ENCODE measurements at places on chromosomes 12 and 14. TPM values are rescaled to one million over a fixed set of nuclear protein-coding genes. Genes with fewer than 3 reads are reported as not detected.

GRCh38 chr14:33370426-33370825, 431.7 kb downstream of the NPAS3 start:
- H3K27ac ChIP-seq = no peak overlapping the region
- no peaks in the 10 kb centered on the region for H3K27me3 ChIP-seq
- H3K4me1 ChIP-seq = no peaks in the 10 kb centered on the region

DNA sequence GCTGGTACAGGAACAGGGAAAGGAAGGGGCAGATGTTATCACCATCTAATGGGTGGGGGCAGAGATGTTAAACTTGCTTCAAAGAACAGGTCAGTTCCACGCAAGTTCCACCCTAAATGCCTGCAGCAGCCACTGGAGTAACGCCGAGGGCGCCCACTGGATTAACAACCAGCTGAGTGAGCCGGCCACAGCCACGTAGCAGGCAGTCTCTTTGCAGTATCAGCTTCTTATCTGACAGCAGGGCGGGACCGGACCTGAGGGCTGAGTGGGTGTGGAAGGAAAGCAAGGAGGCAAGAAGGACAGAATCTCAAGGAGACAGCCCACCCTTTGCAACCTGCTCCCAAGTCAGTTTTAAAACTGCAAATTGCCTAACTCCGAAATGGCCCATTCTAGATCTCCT, 38.4 kb upstream of the FOXN3 start:
- no peaks in the 10 kb centered on the region for H3K36me3 ChIP-seq
- H3K27ac ChIP-seq = no peak overlapping the region
- no peak for DNase-seq
- H3K4me1 ChIP-seq = peaks cover 7% of the 10 kb centered on the region

GRCh38 chr12:117790198-117790597, 178.6 kb downstream of the KSR2 start:
- H3K27ac ChIP-seq = no peak overlapping the region
- no peak overlapping the region for H3K4me3 ChIP-seq
- DNase-seq = no peak
- H3K27me3 ChIP-seq = no peaks in the 10 kb centered on the region
- no peaks in the 10 kb centered on the region for H3K36me3 ChIP-seq
- H3K4me1 ChIP-seq = no peaks in the 10 kb centered on the region

DNA sequence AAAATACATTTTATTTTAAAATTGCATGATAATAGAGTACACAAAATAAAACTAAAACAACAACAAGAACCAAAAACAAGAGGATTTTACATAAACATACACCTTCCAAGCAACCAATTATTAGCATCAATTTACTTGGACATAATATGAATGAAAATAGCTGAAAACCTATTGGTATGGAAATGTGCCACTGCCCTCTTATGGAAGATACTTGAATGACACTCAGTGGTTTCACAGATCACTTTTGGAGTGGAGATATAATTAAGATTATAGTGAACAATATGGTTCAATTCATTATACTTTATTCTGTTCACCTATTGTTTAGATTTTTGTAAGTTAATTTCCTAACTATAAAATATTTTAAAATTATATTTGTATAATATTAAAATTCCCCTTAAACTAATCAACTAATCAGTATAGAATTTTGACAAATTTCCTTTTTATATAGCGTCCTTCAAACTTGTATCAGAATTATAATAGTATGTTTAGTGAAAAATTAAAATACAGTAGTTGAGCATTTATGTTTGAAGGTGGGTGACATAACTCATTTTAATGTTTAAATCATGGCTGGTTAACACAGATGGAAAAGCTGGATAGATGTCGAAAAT, 70.1 kb downstream of the SLC6A15 start:
- H3K4me3 ChIP-seq = no peak overlapping the region
- H3K27me3 ChIP-seq = no peaks in the 10 kb centered on the region
- no peak overlapping the region for H3K27ac ChIP-seq

GRCh38 chr12:49057888-49058287, 2.7 kb downstream of the KMT2D start:
- no peaks in the 10 kb centered on the region for H3K27me3 ChIP-seq
- H3K27ac ChIP-seq = peak overlapping the region; percentile 70
- peaks cover 60% of the 10 kb centered on the region for H3K4me1 ChIP-seq
- peaks cover 8% of the 10 kb centered on the region for H3K36me3 ChIP-seq

GRCh38 chr12:47414511-47414910, 291.3 kb downstream of the RPAP3 start:
- DNase-seq = no peak
- peaks cover 3% of the 10 kb centered on the region for H3K36me3 ChIP-seq
- H3K4me1 ChIP-seq = peaks cover 79% of the 10 kb centered on the region
- no peak overlapping the region for H3K27ac ChIP-seq
- no peak overlapping the region for H3K4me3 ChIP-seq

DNA sequence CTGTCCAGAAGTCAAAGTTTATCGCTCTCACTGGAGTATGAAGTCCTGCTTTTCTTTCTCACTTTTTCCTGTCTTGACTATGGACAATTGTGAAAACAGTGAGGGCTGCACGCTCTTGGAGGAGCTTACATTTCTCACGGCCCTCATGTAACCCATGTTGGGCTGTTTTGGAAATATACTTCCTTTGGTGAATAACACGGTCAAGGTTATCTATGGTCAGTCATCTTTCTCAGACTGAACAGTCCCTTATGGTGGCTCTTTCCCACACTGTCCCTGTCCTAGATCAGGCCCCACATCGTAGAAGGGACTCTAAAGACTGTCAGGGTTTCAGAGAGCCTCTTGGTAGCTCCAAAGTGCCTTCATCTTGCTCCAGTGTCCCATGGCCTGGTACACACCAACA, 7.2 kb downstream of the CCDC92 start:
- no peak for DNase-seq
- H3K27ac ChIP-seq = no peak overlapping the region
- no peak overlapping the region for H3K4me3 ChIP-seq
- peaks cover 29% of the 10 kb centered on the region for H3K4me1 ChIP-seq
- H3K27me3 ChIP-seq = no peaks in the 10 kb centered on the region

DNA sequence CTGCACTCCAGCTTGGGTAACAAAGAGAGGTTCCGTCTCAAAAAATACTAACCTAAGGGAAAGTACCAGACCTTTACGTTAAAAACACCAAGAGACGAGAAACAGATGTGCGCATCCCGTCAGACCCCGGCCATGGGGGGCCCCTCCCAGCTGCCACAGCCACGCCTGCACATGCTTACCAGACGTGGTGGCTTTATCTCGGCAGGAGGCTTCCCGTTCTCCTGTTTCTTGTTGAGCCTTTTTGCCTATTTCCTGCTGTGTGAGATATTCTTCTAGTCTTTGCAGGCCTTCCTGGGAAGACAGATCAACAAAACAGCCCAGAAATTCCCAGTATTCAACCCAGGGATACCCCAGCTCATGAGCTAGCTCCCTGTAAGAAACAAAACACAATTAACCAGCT, 23.6 kb downstream of the PGAM5 start:
- H3K27me3 ChIP-seq = no peaks in the 10 kb centered on the region
- H3K4me3 ChIP-seq = no peak overlapping the region
- H3K27ac ChIP-seq = no peak overlapping the region
- DNase-seq = no peak
- peaks cover 5% of the 10 kb centered on the region for H3K4me1 ChIP-seq
- H3K36me3 ChIP-seq = peaks cover 61% of the 10 kb centered on the region

- no peaks in the 10 kb centered on the region for H3K36me3 ChIP-seq
- H3K4me3 ChIP-seq = no peak overlapping the region
- DNase-seq = no peak
- no peak overlapping the region for H3K27ac ChIP-seq
- H3K27me3 ChIP-seq = peaks cover 7% of the 10 kb centered on the region
Measured at GRCh38 chr12:65536351-65536750, 257.9 kb downstream of the MSRB3 start.

- H3K36me3 ChIP-seq = peaks cover 37% of the 10 kb centered on the region
- H3K4me1 ChIP-seq = peaks cover 16% of the 10 kb centered on the region
- no peak overlapping the region for H3K27ac ChIP-seq
Measured at GRCh38 chr12:66329941-66330340, 27.6 kb downstream of the HELB start.

- no peak for DNase-seq
- H3K27me3 ChIP-seq = peaks cover 25% of the 10 kb centered on the region
- H3K4me1 ChIP-seq = no peaks in the 10 kb centered on the region
- no peak overlapping the region for H3K27ac ChIP-seq
- no peak overlapping the region for H3K4me3 ChIP-seq
Measured at GRCh38 chr14:54170301-54170700, 213.7 kb upstream of the BMP4 start.

GRCh38 chr14:71748196-71748595, 184.0 kb upstream of the RGS6 start:
- peaks cover 3% of the 10 kb centered on the region for H3K4me1 ChIP-seq
- no peak for DNase-seq
- peaks cover 12% of the 10 kb centered on the region for H3K36me3 ChIP-seq
- H3K27me3 ChIP-seq = peaks cover 21% of the 10 kb centered on the region
- H3K4me3 ChIP-seq = no peak overlapping the region
- no peak overlapping the region for H3K27ac ChIP-seq

DNA sequence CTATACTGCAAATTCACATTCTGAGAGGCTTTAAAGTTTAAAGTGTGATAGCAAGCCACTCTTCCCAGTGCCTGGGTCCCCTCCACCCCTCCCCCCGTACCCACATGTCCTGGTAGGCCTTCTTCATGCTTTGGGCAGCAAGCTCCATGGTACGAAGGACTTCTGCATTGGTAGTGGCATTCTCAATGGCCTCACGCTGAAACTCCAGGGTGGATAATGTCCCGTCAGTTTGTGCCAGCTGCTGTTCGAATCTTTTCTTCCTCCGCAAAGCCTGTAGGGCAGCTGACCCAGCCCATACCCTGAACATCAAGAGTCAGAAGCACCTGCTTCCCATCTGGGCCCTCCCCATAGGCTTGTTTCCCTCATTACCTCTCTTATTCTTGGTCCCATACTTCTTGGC, 2.0 kb downstream of the CHMP4A start:
- no peak overlapping the region for H3K27ac ChIP-seq
- H3K27me3 ChIP-seq = no peaks in the 10 kb centered on the region
- no peak overlapping the region for H3K4me3 ChIP-seq
- DNase-seq = no peak
- H3K4me1 ChIP-seq = peaks cover 63% of the 10 kb centered on the region
- H3K36me3 ChIP-seq = peaks cover 33% of the 10 kb centered on the region

- DNase-seq = no peak
- peaks cover 2% of the 10 kb centered on the region for H3K36me3 ChIP-seq
- no peaks in the 10 kb centered on the region for H3K27me3 ChIP-seq
- no peak overlapping the region for H3K27ac ChIP-seq
Measured at GRCh38 chr14:60935319-60935718, 45.6 kb downstream of the TRMT5 start.

GRCh38 chr12:93572712-93573551, 457 bp downstream of the SOCS2 start:
- H3K27me3 ChIP-seq = peaks cover 34% of the 10 kb centered on the region
- peaks cover 38% of the 10 kb centered on the region for H3K4me1 ChIP-seq
- peaks cover 10% of the 10 kb centered on the region for H3K36me3 ChIP-seq
- peak; percentile 47 for DNase-seq
- peak overlapping the region; percentile 96 for H3K4me3 ChIP-seq

DNA sequence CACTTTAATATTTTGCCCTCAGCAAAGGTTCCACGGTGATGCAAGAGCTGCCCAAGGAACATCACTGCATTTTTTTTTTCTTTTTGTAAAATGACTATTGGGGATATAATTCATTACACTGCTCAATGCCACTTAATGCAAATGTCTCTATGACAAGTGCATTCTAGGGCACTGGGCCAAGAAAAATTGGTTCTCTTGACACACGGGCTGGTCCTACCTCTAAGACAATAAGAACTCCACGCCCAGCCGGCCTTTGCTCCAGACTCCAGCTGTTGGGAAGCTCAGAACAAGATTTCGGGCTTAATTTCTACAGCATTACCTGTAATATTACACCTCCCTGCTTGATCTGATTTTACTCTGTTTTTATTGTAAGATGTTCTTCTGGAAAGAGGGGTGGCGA, 48.8 kb upstream of the VRK1 start:
- peaks cover 29% of the 10 kb centered on the region for H3K27me3 ChIP-seq
- no peaks in the 10 kb centered on the region for H3K36me3 ChIP-seq
- H3K4me1 ChIP-seq = no peaks in the 10 kb centered on the region
- H3K4me3 ChIP-seq = no peak overlapping the region
- DNase-seq = no peak

- H3K36me3 ChIP-seq = peaks cover 1% of the 10 kb centered on the region
- H3K27me3 ChIP-seq = no peaks in the 10 kb centered on the region
- DNase-seq = no peak
- H3K4me1 ChIP-seq = peaks cover 32% of the 10 kb centered on the region
- H3K27ac ChIP-seq = no peak overlapping the region
Measured at GRCh38 chr12:92473564-92473963, 229.2 kb upstream of the PLEKHG7 start.

DNA sequence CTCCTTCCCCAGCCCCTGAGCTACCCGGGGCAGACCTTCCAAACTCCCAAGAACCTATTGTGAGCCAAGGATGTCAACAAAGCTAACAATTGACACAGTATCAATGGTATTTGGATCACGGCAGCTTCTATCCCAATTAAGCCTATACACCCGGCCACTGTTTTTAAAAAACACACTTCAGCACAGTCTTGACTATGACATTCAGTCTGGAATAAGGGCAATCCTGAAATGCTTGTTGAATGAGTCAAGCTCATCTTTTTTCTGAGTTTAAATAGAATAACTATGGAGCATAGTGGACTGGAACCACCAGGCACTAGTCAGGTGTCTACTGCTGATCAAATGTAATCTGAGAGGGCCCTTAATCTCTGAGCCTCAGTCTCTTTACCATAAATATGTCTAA, 5.7 kb downstream of the DENND5B start:
- H3K27ac ChIP-seq = no peak overlapping the region
- H3K4me1 ChIP-seq = peaks cover 7% of the 10 kb centered on the region
- H3K4me3 ChIP-seq = no peak overlapping the region
- peaks cover 30% of the 10 kb centered on the region for H3K27me3 ChIP-seq
- no peaks in the 10 kb centered on the region for H3K36me3 ChIP-seq

- no peak for DNase-seq
- H3K4me1 ChIP-seq = peaks cover 52% of the 10 kb centered on the region
- H3K36me3 ChIP-seq = no peaks in the 10 kb centered on the region
- H3K27me3 ChIP-seq = no peaks in the 10 kb centered on the region
Measured at GRCh38 chr14:103718572-103718971, 3.0 kb downstream of the ZFYVE21 start.

GRCh38 chr12:105948331-105948730, 190.4 kb downstream of the NUAK1 start:
- no peaks in the 10 kb centered on the region for H3K4me1 ChIP-seq
- H3K4me3 ChIP-seq = no peak overlapping the region
- no peaks in the 10 kb centered on the region for H3K27me3 ChIP-seq
- H3K27ac ChIP-seq = no peak overlapping the region
- DNase-seq = no peak

KRT6C gene
- total RNA-seq = not detected

SLC7A8 gene
- 1.2 TPM for total RNA-seq

HRK gene
- total RNA-seq = not detected

KLRD1 gene
- total RNA-seq = 6.6 TPM

TEX22 gene
- total RNA-seq = 1.8 TPM

PSMC6 gene
- 91.1 TPM for total RNA-seq
